Epithelial cell of umbilical artery (primary cell): ENCODE measurements at places on chromosomes 5 and 9. TPM values are rescaled to one million over a fixed set of nuclear protein-coding genes. Genes with fewer than 3 reads are reported as not detected.

The MPDZ gene
- 61.7 and 77.7 TPM in 2 replicates for total RNA-seq

The PTGR1 gene
- total RNA-seq: 43.2 and 54.1 TPM in 2 replicates

The SPTAN1 gene
- total RNA-seq: 243 and 266 TPM in 2 replicates

The C8G gene
- not detected in 2 replicates for total RNA-seq

The SLC6A18 gene
- not detected in 2 replicates for total RNA-seq

The PTGDS gene
- 0.65 TPM in 1 of 2 replicates, not detected in the other for total RNA-seq

The IL7R gene
- 1.3 and 5.5 TPM in 2 replicates for total RNA-seq

The FOXD4L6 gene
- 0.15 TPM in 1 of 2 replicates, not detected in the other for total RNA-seq

The KDM4C gene
- 14.0 and 18.1 TPM in 2 replicates for total RNA-seq

The FGF1 gene
- not detected in 2 replicates for total RNA-seq

The GRXCR2 gene
- not detected in 2 replicates for total RNA-seq

The KIF12 gene
- total RNA-seq: under 0.01 and 0.30 TPM in 2 replicates
